ENCODE measurements at places on chromosomes 7 and 10.

- DNase-seq: no peak
Observed at GRCh38 chr7:44891791-44892190, 6.5 kb upstream of the PURB start.

- no peak for DNase-seq
Observed at GRCh38 chr10:124898471-124898870, 43.5 kb upstream of the ZRANB1 start.

DNA sequence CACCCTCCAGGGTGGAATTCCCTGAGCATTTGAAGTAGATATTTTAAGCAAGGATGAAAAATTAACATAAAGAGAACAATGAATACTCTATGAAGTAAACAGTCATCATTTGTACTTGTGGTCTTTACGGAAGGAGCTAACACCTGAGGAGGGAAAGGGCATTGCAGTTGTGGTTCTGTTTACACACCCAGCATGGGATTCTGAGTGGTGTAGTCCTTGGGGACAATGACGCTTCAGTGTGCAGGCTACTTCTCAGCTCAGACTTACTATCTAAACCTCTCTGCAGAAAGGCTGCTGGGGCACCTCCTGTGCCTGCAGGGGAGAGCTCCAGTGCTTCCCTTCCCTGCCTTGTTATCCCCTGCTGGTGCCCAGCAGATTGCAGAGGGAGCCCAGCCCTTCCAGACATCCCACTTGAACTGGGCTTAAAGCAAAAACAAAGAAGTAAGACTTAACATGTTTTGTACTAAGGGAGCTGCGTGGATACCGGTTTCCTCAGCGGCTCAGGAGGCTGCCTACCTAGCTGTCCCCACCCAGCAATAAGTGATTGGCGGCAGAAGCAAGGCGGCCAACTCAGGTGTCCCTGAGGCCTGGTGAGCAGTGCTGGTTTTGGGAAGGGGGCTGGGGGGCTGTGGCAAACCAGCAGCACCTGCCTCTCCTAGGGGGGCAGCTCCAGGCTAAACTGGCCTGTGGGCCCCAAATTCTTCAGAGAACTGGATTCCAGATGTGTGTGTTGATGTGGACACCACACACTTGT lies 89.1 kb downstream of the CELF2 start:
- DNase-seq: no peak

DNA sequence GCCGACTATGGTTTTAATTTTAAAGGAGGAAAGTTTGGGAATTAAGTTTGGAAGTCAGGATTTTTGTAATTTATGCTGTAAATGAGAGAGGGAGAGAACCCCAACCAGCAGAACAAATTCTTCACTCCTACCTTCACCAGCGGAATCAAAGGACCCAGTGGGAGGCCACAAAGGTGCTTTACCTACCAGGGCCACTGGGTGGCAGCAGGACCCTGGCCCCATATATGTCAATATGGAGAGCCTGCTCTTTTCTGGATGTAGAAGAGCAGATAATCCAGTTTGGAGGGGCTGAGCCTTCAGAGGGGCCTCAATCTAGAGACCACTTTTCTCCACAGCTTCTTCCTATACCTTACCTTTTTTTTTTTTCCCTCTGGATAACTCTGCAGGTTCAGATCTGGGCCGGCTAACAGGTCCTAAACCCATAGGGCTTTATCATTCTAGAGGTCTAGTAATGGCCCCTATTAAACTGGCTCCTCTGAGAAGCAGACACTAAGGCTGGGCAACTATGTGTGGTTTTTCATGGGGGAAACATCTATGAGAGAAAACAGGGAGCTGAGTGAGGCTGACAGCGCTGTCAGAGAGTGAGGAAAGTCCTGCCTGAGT lies 8.5 kb upstream of the SCD start:
- no peak for DNase-seq

- DNase-seq: no peak
Observed at GRCh38 chr7:11751807-11752389, 80.1 kb downstream of the THSD7A start.

GRCh38 chr10:122113161-122113944 lies 124.4 kb downstream of the TACC2 start:
- DNase-seq: no peak

- DNase-seq: no peak
Observed at GRCh38 chr7:85226361-85227085, 39.7 kb upstream of the SEMA3D start.

GRCh38 chr10:69854511-69855345 lies 53.0 kb downstream of the COL13A1 start:
- DNase-seq: no peak

- no peak for DNase-seq
Observed at GRCh38 chr10:65751218-65751617, 1174.6 kb upstream of the LRRTM3 start.

DNA sequence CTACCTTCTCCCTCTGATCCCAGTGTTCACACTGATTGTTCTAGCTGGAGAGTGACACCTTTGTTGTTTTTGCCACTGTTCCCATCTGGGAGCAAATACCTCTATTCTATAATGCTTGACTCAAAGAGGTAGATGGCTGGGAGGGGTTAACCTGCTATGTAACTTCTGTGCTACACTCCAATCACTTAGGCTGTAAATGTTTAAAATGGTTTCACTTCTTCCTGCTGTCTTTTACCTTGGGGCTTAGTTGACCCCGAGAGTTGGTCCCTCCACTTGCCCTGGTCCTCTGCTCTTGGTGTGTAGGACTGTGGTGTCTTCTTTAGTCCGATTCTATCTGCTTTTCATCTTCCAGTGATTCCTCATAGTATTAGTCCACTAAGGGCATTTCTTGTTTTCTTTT lies 22.3 kb downstream of the KLHDC10 start:
- no peak for DNase-seq

DNA sequence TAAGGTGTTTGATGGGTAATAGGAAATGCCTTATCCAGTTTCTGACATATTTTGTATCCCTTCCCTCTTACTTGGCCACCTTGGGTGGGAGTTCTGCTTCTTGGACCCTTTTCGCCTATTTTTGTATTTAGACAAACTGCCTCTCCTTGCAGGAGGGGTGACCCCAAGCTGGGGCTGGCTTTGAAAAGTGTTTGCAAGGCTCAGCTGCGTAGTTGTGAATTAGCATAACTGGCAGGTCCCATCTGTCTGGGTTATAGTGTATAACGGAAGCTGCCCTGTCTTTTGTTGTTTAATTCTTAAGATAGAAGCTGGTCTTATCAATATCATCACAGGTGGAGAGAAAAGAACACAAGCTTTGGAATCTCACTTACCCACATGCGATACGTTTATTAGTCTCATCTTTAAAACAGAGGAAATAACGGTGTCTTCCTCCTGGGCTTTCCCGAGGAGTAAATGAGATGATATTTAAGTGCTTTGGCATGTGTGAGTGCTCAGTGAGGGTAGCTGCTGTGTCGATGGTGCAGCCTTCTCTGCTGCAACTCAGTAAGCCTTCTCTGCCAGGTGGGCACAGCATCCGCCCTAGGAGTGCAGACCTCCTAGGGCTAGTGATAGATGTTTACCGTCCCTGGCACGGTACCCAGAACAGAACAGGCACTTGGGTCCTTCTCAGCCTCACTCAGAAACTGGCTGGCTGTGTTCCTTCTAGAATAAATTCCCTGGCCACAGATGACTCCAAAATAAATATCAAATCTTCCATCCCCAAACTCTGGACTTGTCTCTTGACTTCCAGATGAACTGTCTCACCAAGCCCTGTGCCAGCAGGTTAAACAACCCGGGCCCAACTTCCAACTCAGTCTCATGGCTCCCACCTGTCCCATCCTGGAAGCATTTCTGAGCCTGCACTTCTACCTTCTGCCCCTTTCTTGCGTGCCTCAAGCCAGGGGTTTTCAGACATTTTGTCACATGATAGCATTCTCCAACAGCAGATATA lies 227.3 kb downstream of the GFRA1 start:
- DNase-seq: no peak

DNA sequence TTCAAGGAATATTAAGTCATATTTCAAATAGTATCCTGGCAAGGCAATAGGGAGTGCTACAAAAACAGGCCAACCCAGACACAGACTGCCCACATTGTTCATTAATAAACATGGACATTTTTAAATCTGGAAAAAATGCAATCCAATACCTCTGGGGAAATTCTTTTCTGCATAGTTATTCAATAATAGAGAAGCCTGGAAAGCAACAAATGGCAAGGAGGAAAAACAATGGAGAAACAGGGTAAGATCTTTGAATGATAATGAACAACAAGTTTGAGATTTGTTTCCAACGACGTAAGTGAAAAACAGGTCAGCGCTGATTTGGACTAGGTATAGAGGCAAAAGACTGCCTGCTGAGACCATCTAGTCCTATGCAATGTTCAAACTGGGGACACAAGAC lies 44.7 kb upstream of the ZNF800 start:
- no peak for DNase-seq

- DNase-seq: no peak
Observed at GRCh38 chr7:151018421-151019129, 5.7 kb downstream of the ATG9B start.

DNA sequence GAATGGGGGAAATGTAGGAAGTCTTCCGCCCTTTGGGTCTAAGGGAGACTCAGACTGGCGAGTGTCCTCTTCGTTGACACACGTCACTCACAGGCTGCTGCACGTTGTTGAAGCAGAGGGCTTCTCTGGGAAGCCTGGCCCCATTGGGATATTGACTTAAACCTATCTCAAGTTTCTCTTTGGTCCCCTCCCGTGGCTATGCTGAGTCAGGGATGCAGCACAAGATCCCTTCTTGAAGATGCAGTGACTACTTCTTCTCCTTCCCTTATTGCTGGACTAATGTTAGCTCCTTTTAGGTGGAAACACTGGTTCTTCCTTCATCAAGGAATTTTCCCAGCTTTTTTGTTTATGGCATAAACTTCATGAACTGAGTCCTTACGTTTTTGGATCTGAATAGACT lies 89.8 kb upstream of the CCDC71L start:
- DNase-seq: no peak

DNA sequence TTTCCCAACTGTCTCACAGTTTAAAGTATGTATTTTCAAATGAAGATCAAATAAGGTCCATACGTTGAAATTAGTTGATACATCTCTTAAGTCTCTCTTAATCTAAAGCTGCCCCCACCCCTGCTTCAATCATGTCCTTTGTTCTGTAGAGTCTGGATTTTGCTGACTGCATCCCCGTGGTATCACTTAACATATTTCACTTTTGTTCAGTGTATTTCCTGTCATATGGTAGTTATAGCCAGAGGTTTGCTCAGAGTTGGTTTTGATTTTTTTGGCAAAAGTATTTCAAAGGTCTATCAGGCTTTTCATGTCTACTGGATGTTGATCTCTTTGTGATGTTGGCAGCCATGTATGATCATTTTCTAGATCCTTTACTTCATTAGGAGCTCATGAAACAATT lies 54.4 kb upstream of the ARID5B start:
- no peak for DNase-seq

GRCh38 chr10:77299320-77299719 lies 338.3 kb downstream of the KCNMA1 start:
- no peak for DNase-seq

DNA sequence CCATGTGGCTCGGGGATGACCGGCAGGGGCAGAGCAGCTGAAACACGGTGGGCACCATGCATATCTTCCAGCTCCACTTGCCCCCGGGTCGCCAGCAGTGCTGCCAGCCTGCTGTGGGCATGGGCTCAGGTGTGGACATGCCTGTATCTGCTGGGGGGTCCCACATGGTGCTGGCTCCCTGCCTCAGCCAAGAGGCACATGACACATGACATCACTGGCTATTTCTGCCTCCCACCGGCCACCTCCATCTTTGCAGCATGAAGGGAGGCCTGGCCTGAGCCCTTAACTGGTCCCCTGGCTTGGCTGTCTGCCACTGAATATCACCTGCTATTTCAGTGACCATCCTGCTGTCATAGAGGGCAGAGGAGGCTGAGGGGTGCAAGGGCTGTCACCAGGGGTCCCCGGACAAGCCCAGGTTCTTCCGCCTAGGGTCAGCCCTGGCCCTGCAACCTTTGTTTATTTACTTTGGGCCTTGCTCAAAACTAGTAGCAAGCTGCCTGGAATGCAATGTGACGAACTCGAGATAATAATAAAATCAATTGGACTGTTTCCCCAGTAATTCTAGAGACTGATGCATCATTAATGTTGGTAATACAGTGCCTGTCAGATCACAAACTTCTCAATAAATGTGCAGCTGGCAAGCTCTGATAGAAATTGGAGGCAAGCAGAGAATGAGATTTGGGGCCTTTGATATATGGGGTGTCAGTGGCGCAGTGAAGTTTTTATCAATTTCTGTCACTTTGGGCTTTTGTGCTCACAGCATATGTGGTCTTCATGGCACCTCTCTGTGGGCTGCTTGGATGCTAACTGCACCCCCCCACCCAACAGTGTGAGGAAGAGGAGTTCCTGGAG lies 28.5 kb downstream of the ZMIZ1 start:
- DNase-seq: no peak

- DNase-seq: no peak
Observed at GRCh38 chr7:140295224-140295738, 103.0 kb downstream of the SLC37A3 start.

DNA sequence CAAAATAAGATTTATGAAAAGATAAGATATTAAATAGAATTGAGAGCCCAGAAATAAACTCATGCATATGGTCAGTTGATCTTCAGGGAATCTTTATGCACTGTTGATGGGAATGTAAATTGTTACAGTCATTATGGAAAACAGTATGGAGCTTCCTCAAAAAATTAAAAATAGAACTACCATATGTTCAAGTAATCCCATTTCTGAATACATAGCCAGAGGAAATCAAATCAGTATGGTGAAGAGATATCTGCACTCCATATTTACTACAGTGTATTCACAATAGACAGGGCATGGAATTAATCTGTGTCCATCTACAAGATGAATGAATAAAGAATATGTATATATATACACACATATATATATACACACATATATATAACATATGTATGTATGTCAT lies 122.3 kb upstream of the CSTF2T start:
- DNase-seq: no peak

DNA sequence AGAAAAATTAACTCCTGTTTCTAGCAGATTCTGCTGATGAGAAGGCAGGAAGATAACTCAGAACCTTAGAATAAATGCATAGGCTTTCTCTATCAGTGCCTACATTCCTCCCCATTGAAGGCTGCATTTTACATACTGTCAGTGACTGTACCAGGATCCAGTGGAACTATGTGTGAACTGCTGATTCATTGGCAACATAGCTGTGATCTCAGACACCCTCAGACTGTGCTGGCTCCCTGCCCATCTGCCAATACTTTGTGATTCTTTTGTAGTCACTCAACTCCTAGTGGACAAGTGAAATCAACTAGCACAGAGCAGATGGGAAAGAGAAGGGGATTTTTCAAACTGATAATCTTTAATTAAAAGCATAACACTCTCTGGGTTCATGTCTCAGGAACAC lies 375.8 kb downstream of the MDFIC start:
- no peak for DNase-seq

GRCh38 chr7:117848941-117849340 lies 24.3 kb downstream of the CTTNBP2 start:
- DNase-seq: no peak

- DNase-seq: no peak
Observed at GRCh38 chr10:14574291-14574690, 200.4 kb downstream of the FAM107B start.

GRCh38 chr10:90960355-90960814 lies 39.5 kb upstream of the ANKRD1 start:
- no peak for DNase-seq

GRCh38 chr7:46146454-46147255 lies 225.6 kb upstream of the IGFBP3 start:
- no peak for DNase-seq

Data from NCI-H187 (cell line).